ENCODE measurements at places on chromosomes 7 and 10.

- no peak overlapping the region for H3K4me3 ChIP-seq
- DNase-seq = no peak
- H3K27ac ChIP-seq = no peak overlapping the region
- no peaks in the 10 kb centered on the region for H3K27me3 ChIP-seq
Measured at GRCh38 chr10:15515202-15515601, 144.1 kb upstream of the FAM171A1 start.

DNA sequence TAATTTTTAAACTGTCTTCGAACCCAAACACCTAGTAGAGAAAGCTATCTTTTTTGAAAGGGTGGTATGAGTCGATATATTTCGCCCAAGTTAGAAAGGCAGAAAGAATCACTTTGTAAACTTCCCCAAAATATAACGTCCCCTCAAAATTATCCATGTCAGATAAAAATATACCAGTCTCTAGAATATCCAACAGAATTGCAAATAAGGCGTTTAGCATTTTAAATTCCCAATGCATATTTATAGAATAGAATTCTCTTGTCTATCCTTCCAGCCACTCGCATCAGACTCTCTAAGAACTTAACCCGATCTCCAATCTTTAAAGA is 2.1 kb downstream of the CTBP2 start:
- no peak for DNase-seq
- H3K27ac ChIP-seq = peak overlapping the region; percentile 94
- H3K4me1 ChIP-seq = peaks cover 37% of the 10 kb centered on the region
- H3K4me3 ChIP-seq = peak overlapping the region; percentile 96
- no peaks in the 10 kb centered on the region for H3K27me3 ChIP-seq

DNA sequence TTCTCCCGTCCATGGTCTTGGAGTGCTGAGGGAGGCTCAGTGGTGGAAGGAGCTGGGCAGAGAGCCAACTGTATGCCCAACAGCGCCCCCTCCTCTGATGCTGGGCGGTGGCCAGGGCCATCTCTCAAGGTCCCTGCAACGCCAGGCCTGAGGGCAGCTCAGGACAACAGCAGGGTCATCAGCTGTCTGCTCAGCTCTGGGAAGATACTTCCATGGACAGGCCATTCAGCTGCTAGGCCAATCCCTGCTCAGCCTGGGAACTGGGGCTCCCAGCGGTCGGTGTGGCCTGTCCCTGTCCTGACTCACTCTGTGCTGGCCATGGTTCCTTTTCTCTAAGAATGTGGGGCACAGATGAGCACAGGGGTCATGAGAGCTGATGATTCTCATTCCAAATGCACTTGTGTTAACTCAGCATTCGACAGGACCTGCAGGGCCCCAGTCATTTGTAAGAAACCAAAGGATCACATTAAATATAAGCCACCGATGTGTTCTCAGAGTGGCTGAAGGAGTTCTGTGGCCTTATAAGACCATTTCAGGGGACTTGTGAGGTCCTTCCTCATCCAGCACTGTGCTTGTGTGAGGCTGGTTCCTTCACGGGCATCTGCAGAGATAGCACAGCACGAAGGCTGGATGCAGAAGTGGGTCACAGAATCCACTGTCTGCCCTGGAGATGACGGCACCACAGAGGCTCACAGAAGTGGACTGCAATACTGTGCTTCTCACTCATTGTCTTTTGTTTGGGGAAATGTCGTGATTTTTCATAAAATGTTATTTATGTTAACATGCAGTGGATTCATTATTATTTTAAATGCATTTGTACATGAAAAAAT is 73.0 kb downstream of the ADCY1 start:
- no peak overlapping the region for H3K27ac ChIP-seq
- H3K27me3 ChIP-seq = no peaks in the 10 kb centered on the region
- no peak overlapping the region for H3K4me3 ChIP-seq
- H3K4me1 ChIP-seq = no peaks in the 10 kb centered on the region

GRCh38 chr10:87500646-87501048 is 4.0 kb upstream of the MINPP1 start:
- H3K27me3 ChIP-seq = no peaks in the 10 kb centered on the region
- DNase-seq = no peak
- H3K4me3 ChIP-seq = no peak overlapping the region

DNA sequence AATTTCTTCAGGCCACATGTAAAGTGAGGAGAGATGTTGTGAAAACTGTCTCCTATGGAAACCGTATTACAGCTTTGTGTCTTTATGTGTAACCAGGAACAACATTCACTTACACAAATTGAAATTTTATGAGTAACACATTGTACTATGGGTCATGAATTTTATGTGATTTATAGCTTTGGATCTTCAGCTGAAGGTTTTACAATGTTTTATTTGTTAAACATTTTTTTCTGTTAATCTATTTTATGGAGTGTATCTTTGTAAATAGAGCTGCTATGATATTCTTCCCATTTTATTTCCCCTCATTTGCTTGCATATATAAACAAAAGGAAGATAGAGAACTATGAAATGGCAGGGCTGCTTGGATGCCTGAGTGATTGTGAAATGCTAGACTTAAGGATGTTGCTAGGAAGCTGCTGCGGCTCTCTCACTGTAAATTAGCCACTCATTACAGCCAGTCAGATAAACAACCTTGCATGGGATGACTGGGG is 104.5 kb upstream of the PCLO start:
- no peak overlapping the region for H3K27ac ChIP-seq
- H3K27me3 ChIP-seq = no peaks in the 10 kb centered on the region
- DNase-seq = no peak
- no peaks in the 10 kb centered on the region for H3K36me3 ChIP-seq
- no peak overlapping the region for H3K4me3 ChIP-seq

- no peak overlapping the region for H3K27ac ChIP-seq
- DNase-seq = no peak
- no peak overlapping the region for H3K4me3 ChIP-seq
- no peaks in the 10 kb centered on the region for H3K4me1 ChIP-seq
- H3K27me3 ChIP-seq = no peaks in the 10 kb centered on the region
Measured at GRCh38 chr10:74094231-74094630, 56.4 kb downstream of the AP3M1 start.

- H3K4me1 ChIP-seq = no peaks in the 10 kb centered on the region
- no peak overlapping the region for H3K4me3 ChIP-seq
- no peaks in the 10 kb centered on the region for H3K36me3 ChIP-seq
- no peaks in the 10 kb centered on the region for H3K27me3 ChIP-seq
- no peak for DNase-seq
Measured at GRCh38 chr7:110688908-110689307, 402.0 kb upstream of the LRRN3 start.

GRCh38 chr7:158533386-158534133 is 54.1 kb downstream of the PTPRN2 start:
- H3K4me3 ChIP-seq = no peak overlapping the region
- H3K27me3 ChIP-seq = no peaks in the 10 kb centered on the region
- no peaks in the 10 kb centered on the region for H3K36me3 ChIP-seq
- DNase-seq = no peak
- H3K27ac ChIP-seq = no peak overlapping the region

- no peaks in the 10 kb centered on the region for H3K36me3 ChIP-seq
- no peak overlapping the region for H3K4me3 ChIP-seq
- H3K4me1 ChIP-seq = no peaks in the 10 kb centered on the region
- no peaks in the 10 kb centered on the region for H3K27me3 ChIP-seq
Measured at GRCh38 chr10:10421071-10421470, 596.6 kb upstream of the CELF2 start.

DNA sequence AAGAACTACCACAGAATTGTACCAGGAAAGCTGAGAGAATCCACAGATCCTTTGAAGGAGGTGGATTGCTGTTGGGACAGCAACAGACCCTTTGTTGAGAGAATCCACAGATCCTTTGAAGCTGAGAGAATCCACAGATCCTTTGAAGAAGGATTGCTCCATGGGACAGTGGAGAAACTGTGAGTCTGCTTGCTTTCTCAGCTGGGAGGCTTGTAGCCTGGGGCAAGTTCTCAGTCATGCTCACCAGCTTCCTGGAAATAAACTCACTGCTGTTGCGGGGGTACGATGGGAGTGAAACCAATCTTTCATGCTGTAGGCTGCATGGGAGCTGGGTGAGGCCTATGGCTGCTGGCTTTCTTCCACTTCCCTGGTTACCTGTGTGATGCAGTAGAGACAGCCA is 106.3 kb downstream of the C7orf25 start:
- no peaks in the 10 kb centered on the region for H3K4me1 ChIP-seq
- H3K27ac ChIP-seq = no peak overlapping the region
- H3K4me3 ChIP-seq = no peak overlapping the region

GRCh38 chr7:3552499-3552898 is 251.4 kb downstream of the SDK1 start:
- H3K4me3 ChIP-seq = no peak overlapping the region
- no peaks in the 10 kb centered on the region for H3K27me3 ChIP-seq
- no peak for DNase-seq

DNA sequence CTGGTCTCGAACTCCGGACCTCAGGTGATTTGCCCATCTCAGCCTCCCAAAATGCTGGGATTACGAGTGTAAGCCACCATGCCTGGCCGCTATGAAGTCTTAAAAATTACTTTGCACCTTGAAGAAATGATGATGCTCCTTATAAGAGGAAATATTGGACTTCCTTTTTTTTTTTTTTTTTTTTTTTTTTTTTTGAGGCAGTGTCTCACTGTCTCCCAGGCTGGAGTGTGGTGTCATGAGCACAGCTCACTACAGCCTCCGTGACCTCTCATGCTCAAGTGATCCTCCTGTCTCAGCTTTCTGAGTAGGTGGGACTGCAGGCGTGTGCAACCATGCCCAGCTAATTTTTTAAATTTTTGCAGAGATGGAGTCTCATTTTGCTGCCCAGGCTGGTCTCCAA is 65.3 kb downstream of the KMT2E start:
- H3K36me3 ChIP-seq = peaks cover 98% of the 10 kb centered on the region
- no peak overlapping the region for H3K4me3 ChIP-seq
- H3K27me3 ChIP-seq = no peaks in the 10 kb centered on the region
- H3K27ac ChIP-seq = no peak overlapping the region
- no peak for DNase-seq

DNA sequence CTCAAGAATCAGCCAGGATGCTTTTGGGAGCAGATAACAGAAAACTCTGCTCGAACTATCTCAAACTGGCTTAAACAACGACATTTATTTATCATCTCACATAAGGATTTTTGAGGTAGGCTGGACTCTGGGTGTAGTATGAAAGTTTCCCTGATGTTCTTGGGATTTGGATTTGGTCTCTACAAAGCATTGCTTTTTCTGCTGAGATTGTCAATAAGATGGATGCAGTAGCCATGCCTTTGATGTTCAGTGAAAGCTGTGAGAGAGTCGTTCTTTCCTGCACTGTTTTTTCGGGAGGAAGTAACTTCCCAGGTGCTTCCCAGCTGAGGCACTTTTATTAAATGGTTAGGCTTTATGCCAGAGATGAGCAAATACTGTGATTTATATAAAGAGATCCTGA is 181.1 kb downstream of the PRKG1 start:
- H3K4me1 ChIP-seq = peaks cover 54% of the 10 kb centered on the region
- H3K4me3 ChIP-seq = no peak overlapping the region
- H3K27me3 ChIP-seq = no peaks in the 10 kb centered on the region
- no peaks in the 10 kb centered on the region for H3K36me3 ChIP-seq

DNA sequence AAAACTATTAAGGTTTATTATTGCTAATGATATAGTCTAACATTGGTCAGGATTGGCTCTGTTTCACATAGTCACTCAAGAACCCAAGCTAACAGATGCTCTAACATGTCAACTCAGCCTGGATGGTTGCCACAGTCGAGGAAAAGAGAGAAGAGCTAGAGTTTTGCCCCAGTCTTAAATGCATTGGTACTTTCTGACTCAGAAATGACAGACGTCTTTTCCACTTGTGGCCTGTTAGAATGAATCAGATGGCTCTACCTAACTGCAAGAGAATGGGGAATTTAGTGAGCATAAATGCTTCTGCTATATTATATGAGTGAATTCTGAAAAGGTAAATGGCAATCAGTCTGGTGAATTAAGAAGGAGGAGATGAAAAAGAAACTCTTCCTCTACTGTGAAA is 13.9 kb downstream of the HECTD2 start:
- DNase-seq = no peak
- H3K4me1 ChIP-seq = no peaks in the 10 kb centered on the region
- no peak overlapping the region for H3K4me3 ChIP-seq
- no peaks in the 10 kb centered on the region for H3K27me3 ChIP-seq
- peaks cover 6% of the 10 kb centered on the region for H3K36me3 ChIP-seq
- no peak overlapping the region for H3K27ac ChIP-seq

GRCh38 chr7:49091089-49091488 is 166.7 kb downstream of the CDC14C start:
- H3K27me3 ChIP-seq = no peaks in the 10 kb centered on the region
- H3K4me3 ChIP-seq = no peak overlapping the region
- no peak for DNase-seq
- H3K36me3 ChIP-seq = no peaks in the 10 kb centered on the region
- no peaks in the 10 kb centered on the region for H3K4me1 ChIP-seq
- H3K27ac ChIP-seq = no peak overlapping the region

GRCh38 chr7:50356212-50356944 is 51.9 kb downstream of the IKZF1 start:
- DNase-seq = peak; percentile 71
- H3K4me3 ChIP-seq = no peak overlapping the region
- H3K36me3 ChIP-seq = no peaks in the 10 kb centered on the region
- H3K4me1 ChIP-seq = no peaks in the 10 kb centered on the region
- no peak overlapping the region for H3K27ac ChIP-seq

DNA sequence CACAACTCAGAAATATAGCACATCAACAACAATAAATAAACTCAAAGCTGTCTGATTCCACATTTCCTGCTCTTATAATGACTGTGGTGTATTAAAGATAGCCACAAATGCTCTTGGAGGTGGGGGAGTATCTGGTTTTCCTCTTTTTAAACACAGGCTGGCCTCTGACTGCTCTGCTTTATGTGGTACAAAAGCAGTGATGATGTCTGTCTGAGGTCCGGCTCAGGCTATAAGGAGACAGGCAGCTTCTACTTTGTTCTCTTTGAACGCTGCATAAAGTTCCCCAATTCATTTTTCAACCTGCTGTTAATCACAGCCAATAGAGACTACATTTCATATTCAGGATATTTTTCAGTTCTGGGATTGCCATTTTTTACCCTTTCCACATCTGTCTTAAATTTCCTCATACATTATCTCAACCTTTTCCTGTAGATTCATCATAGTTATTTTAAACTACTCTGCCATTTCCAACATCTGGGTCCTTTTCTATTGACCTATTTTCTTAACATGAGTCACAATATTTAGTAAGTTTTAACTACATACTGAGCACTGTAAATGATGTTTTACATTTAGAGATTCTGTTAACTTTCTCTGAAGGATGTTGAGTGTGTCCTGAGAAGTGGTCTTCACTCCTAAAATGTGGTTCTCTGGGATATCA is 64.9 kb downstream of the CRPPA start:
- H3K27ac ChIP-seq = no peak overlapping the region

GRCh38 chr10:43452356-43452914 is 15.5 kb downstream of the ZNF487 start:
- DNase-seq = no peak
- no peaks in the 10 kb centered on the region for H3K27me3 ChIP-seq
- H3K27ac ChIP-seq = no peak overlapping the region
- H3K36me3 ChIP-seq = no peaks in the 10 kb centered on the region
- no peak overlapping the region for H3K4me3 ChIP-seq

DNA sequence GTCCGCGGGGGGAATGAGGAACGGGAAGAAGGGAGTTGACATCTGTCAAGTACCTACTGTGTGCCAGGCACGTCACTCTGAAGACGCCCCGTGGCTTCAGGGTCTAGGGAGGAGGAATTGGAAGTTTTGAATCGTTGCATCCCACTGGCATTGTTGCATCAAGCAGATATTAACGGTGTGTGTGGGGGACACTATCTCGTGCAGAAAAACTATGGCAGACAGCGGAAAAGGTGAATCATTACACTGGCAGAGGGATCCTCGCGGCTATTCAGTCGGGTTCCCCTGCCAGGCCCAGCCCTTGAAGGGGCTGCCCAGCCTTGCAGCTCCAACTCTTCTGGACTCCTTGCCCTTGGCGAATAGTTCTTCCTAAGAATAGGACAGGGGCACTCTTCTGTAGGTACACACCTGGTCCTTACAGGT is 1.0 kb upstream of the KIAA1549 start:
- no peak overlapping the region for H3K27ac ChIP-seq
- no peak for DNase-seq
- no peaks in the 10 kb centered on the region for H3K36me3 ChIP-seq
- H3K27me3 ChIP-seq = no peaks in the 10 kb centered on the region
